Activated T-helper 1 cell treated with anti-CD3 and anti-CD28 coated beads, Interleukin-2, amount 50 U/mL, for 16 hours (primary cell): ENCODE measurements at places on chromosomes 5 and 9.
A peak's percentile ranks its signal among the peaks of the same experiment; 100 is the strongest.

- no peak for DNase-seq
Observed at GRCh38 chr9:14250794-14251153, 63.2 kb downstream of the NFIB start.

DNA sequence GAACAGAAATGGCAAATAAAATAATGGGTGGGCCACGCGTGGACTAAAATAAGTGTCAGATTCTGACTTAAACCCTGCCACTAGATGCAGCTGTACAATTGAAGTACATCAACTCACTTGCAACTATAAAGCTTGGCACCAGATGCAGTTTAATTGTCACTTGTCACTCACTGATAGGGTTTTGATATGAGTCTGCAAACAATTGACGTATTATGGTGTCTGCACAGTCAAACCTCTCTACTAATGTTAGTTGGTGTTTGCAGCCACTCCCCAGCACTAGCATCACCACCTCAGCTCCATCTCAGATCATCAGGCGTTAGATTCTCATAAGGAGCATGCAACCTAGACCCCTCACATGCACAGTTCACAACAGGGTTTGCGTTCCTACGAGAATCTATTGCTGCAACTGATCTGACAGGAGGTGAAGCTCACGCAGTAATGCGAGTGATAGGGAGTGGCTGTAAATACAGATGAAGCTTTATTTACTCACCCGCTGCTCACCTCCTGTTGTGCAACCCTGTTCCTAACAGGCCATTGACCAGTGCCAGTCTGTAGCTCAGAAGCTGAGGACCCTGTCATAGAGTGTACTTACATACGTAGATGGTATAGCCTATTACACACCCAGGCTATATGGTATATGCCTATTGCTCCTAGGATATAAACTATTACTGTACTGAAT lies 72.1 kb upstream of the SEMA6A start:
- no peak for DNase-seq

- DNase-seq: peak; percentile 79
Observed at GRCh38 chr9:132670457-132671391, at the start of gene GTF3C4. GTF3C4 (plus strand) TSS chr9:132670464; CDS start chr9:132670599, 135 bp downstream.

- DNase-seq: no peak
Observed at GRCh38 chr9:87614397-87614796, 111.5 kb upstream of the CTSL start.

GRCh38 chr5:132237141-132237540 lies 9.5 kb upstream of the P4HA2 start:
- no peak for DNase-seq

DNA sequence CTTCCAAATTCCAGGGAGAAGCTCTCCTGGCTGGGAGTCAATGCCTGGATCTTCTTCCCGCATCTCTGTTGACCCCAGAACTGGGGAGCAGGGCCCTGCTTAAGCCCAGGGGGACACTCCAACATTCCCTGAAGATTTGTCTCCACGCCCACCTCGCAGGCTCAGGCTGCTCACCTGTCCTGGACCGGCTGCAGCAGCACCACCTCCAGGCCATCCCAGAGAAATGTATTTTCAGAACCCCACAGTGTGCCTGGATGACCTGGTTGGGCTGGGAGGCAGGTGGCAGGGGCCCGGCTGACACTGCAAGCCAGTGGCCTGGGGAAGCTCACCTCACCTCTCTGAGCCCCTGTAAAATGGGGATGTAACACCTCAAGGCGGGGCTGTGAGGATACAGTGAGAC lies 27.1 kb upstream of the ZBTB43 start:
- no peak for DNase-seq

DNA sequence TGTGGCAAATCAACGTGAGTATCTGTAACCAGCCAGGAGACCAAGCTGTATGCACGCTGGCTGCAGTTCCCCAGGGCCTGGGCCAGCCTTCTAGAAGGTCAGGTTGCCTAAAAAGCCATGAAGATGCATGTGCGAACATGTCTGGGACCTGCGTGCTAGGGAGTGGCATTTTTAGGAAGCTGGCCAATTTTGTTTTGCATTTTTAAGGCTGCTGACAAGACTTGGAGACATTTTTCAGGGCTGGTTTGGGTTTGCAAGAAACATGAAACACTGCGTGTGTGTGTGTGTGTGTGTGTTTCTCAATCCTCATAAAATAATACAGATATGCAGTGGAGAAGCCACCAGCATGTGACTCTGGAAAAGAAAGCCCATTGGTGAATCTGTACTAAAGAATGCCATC lies 5.1 kb downstream of the TGFBI start:
- no peak for DNase-seq

- DNase-seq: no peak
Observed at GRCh38 chr5:179308563-179309382, 36.5 kb downstream of the ADAMTS2 start.

DNA sequence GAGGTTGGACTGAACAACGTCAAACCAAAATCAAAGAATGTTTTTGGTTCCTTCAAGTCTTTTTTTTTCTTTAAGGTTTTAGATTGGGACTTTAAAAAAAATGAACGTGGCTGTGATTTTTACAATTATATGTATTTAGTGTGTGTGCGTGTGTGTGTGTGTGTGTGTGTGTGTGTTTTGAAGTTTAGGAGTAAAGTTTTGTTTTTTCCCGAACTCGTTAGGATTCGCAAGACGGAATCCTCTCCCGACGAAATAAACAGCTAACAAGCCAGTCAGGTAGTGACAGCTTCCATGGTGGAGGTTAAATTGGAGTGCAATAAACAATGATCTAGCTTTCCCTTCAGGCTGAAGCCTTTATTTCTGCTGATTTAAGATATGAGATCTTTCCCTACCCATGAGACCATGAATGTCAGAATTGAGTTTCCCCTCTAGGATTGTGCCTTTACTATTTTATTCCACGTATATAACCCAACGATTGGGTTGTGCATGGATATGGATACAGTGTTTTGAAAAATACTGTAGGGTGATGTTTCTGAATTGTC lies 1.2 kb downstream of the KIAA1958 start:
- DNase-seq: no peak

GRCh38 chr9:112670991-112671625 lies 46.8 kb downstream of the INIP start:
- DNase-seq: no peak

- no peak for DNase-seq
Observed at GRCh38 chr5:55226027-55226933, 835 bp downstream of the MCIDAS start.

GRCh38 chr5:78699552-78700153 lies 51.1 kb upstream of the LHFPL2 start:
- DNase-seq: no peak

- DNase-seq: no peak
Observed at GRCh38 chr9:115262477-115262876, 144.5 kb upstream of the TNC start.

DNA sequence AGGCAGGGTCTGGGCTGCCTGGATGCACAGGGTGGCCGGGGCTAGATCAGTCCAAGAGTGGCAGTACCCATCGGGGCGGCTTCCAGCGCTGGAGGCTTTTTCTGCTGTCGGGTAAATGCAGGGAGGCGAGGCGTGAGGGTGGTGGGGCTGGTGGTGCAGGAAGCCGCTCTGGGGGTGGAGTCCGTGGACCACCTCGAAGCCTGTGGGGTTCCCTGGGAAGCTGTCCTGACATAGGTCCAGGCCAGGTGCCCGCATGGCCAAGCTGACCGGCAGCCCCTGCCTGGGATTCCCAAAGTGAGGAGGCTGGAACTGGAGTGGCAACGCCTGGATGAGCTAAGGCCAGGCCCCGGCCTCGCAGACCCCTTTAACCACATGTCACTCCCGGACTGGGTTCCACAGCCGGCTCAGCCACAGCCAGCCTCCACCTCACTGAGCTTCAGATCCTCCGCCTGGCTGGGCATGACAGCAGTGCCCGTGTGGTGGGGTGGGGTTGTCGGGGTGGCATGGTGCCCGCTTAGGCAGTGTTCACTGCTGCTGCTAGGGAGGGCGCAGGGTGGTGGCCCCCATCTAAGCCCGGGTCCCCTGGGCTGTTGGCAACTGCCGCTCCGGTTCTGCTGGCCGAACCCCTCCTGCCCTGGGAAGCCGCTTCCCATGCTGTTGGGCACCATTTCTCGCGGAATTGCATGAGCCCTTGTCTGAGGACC lies 1.4 kb upstream of the QRFP start:
- DNase-seq: no peak

DNA sequence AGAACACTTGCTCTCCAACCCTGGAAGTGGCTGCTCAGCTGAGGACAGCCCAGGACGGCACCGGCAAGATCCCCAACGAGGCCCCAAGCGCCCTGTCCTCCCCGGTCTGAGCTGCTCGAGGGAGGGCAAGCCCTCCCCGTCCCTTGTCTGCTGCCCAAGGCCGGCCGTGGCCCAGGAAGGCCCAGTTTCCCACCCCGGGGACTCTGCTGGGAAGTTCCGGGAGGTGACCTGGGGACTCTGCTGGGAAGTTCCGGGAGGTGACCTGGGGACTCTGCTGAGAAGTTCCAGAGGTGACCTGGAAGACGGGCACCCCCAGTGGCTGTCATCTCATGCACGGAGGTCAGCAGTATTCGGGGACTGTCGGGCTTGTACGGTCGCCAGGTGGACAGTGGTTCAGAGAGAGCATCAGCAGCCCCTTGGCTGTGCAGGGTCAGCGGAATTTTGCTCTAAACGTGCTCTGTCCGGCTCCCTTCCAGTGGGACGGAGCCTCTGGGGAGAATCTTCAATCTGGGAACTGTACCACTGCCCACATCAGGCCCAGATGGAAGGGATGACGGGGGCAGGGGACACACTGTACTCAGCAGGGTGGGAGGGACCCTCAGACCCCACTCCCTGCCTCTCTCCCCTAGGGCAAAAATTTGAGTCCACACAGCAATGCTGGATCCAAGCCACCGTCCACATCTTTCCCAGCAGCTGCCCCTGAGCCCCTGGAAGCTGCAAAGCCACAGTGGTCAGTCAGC lies 7.2 kb downstream of the NACC2 start:
- DNase-seq: no peak

- DNase-seq: no peak
Observed at GRCh38 chr5:151954255-151954654, 29.6 kb upstream of the GLRA1 start.

DNA sequence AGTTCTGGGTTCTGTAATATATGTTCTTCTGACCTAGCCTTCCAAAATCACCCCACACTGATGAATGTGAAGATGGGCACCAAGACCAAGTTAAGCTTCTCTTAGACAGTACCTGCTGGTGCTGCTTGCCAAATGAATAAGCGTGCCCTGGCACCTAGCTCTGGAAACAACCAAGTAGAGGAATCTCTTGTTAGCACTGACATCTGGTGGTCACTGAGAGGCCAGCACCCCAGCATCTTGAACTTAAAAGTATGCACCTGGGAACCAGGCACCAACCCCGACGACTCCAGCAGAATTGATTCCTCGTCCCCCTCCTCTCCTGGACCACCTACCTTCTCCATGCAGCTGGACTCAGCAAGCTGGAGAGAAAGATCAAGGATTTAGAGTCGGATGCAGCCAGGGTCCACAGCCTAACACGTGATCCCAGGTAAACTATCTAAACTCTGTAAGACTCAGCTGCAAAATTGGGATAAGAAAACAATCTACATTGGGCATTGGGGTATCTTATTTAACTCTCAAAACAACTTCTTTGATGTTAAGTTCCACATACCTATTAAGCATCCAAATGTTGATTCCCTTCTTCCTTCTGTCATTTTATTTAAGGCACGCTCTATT lies 89.8 kb downstream of the SLC1A3 start:
- DNase-seq: no peak
